ENCODE measurements at places on chromosomes 6 and 20.
A peak's percentile ranks its signal among the peaks of the same experiment; 100 is the strongest.

DNA sequence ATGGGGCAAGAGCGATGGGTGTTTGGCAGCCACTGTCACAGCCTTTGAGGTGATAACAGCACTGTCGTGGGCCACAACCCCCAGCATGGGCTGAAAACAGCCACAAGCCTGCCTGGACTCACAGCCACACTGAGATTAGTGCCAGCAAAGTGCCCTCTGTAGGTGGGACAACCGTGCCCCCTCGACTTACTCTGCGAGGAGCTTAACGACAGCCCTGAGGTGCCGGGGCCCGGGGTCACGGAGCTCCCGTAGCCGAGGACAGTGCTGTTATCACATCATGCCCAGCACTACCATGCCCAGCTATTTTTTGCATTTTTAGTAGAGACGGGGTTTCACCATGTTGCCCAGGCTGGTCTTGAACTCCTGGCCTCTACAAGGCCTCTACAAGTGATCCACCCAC is 36.6 kb downstream of the SUMO4 start:
- DNase-seq: no peak

DNA sequence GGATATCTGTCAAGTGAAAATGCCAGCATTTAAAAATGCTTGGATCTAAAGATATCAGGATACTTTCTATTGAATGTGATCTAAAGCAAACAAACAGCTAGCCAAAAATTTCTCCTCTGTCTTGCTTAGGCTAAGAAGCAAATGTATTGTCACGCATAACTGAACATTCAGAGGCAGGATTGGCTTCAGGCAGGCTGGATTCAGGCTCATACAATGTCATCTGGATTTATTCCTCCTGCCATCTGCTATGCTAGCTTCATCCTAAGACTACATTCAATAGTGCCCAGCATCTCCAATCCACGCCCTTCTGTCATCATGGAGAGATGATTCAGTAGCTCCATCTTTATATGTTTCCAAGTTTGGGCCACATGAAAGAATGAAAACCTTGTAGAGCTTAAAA is 27.1 kb downstream of the PFDN4 start:
- no peak for DNase-seq

DNA sequence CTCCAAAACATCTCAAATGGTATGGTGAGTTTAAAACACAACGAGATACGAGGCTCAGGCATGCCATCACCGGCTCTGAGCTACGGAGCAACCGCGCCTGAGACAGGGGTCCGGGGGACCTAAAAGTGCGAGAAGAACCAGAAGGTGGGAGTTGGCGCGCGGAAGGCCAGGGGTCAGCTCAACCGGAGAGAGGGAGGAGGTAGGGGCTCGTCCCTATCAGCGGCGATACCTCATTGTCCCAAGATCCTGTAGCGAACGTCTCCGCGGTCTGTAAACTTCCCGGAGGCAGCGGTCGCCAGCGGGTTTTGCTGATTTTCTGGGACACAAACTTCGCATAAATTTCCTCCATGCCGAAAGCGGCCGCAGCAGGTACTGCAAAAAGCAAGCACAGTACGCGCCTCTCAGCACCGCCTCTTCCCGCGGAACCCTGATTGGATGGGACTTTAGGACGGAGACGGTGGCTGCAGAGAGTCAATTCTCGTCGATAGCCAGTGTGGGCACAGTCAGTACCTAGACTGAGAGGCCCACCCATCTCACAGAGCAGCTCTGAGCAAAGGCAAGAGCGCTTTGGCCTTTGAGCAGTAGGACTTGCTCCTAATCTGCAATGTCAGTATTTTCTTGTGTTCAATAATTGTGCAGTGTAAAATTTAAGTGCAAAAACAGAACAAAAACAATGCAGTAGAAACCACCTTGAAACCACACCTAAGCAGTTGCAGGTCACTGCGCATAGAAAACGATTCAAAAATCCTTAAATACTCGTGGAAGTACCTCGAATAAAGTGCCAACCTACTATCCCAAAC is at the start of gene NUP43:
TSS of gene NUP43 (minus strand) at position 383 of the 800 bp plus-strand sequence. CDS start at position 349, 34 bp downstream.
- DNase-seq: peak; percentile 96

DNA sequence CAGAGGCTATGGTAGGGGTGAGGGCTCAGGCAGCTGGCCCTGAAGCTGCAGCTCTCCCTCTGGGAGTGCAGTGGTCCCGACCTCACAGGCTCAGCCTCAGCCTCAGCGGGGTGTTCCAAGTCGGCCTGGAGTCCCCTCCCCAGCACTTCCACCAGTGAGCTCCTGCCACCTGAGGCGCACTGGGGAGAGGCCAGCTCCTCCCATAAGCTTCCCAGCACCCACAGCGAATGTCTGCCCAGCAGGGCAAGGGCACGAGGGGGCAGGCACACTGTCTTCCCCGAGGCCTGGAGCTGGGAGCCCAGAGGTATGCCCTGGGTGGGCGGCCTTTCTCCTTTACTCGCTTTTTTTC is 53.2 kb upstream of the SLCO4A1 start:
- no peak for DNase-seq

- no peak for DNase-seq
These were observed 488.5 kb upstream of the BTBD3 start for GRCh38 chr20:11429168-11429567.

Measured in cerebellar cortex (tissue), 1 donor.